ENCODE measurements at places on chromosomes 5 and 9.

- no peak for DNase-seq
Measured at GRCh38 chr9:4678679-4679267, 596 bp upstream of the CDC37L1 start.

DNA sequence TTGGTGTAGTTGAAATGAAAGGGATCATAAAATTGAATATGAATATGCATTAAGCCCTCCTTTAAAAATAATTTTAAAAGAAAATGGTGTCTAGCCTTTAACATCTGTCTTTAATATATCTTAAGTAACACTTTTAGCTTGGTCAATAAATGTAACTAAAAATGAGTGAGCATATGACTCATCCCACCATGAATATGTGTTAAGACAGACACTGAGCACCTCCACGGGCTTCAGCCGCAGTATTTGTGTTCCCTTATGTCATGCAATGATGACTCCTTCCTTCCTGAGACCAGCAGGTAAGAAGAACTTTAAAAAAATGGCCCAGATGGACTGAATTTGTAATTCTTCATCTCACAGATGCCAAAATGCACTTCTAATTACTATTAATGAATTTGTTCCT lies 563.2 kb downstream of the NR2F1-AS1 start:
- DNase-seq, result no peak

DNA sequence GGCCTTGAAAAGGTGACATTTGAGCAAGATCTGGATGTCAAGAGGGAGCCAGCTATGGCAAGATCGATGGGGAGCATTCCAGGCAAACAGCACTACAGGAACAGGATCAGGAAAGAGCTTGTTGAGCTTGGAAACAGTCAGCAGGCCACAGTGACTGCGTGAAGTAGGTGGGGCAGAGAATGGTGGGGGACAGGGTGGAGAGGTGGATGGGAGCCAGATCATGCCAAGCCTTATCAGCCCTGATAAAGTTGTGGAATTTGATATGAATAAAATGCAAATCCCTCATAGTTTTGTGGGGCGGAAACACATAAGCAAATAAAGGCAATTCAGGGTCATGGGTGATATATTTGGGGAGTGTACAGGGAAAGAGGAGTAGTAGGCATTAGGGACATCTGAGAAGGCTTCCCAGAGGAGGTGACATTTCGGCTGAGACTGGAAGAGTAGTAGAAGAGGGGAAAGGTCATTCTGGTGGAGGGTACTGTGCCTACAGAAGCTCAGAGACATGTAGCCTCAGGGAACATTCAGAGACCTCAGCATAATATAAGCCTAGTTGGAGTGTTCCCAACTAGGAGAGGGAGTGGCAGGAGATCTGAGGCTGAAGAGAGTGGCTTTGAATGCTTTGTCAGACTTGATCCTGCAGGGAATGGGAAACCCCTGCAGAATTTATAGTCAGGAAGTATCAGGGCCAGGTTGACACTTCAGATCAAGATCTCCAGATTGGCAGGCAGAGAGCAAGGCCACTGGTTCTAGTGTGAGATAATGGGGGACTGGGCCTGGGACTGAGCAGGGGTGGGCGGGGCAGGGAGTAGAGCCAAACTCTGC lies 9.7 kb upstream of the CYSTM1 start:
- DNase-seq, result no peak

- DNase-seq, result no peak
Measured at GRCh38 chr5:178282391-178282790, 49.8 kb upstream of the PHYKPL start.

GRCh38 chr5:9430306-9430705 lies 115.6 kb downstream of the SEMA5A start:
- DNase-seq, result no peak

DNA sequence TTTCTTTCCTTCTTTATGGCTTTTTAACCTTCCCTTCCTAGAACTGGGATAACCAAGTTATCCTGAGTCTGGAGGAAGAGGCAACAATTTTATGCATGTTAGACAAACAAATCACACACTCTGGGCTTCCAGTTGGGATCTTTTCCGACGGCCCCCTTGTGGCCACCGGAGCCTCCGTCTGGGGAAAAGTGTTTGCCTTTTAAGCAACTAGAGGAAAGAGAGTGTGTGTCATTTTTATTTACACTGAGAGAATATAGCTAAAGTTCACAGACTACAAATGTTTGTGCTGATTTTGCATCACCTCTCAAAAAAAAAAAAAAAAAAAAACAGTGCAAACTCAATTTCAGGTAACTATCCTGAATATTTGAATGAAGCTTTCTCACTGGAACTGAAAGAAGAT lies 126.2 kb downstream of the SEMA6A start:
- no peak for DNase-seq

DNA sequence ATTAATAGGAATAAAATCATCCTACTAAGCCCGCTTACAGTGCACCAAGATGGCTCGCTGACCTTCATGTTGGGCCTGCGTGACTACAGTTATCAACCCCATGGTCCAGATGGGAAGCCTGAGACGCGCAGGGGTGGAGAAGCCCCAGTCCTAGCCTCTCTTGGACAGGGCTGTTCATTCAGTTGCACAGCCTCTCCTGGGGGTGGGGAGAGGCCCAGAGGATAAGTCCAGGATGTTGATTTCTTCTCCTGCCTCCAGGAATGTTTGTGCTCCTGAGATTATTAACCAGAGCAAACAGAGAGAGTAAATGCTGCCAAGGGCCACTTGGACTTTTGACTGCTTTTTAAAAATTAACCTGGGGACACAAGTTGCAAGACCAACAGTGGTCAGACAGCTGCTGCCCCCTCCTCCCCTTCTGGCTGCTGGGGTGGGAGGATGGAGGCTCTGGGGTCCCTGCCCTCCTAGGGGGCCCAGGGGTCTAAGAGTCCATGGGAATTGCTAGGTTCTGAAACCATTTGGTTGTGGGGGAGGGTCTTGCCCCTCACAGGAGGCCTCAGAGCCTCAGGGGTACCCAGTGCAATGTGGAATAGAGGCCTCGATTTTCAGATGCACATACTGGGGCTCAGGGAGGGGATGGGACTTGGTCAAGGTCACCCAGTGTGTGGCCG lies 2.8 kb upstream of the AMBP start:
- DNase-seq, result no peak

- peak; percentile 89 for DNase-seq
Measured at GRCh38 chr9:35604578-35605350, at the start of gene TESK1. Gene TESK1, plus strand, starts transcription at chr9:35605262. Its CDS starts 358 bp downstream, at chr9:35605620.

DNA sequence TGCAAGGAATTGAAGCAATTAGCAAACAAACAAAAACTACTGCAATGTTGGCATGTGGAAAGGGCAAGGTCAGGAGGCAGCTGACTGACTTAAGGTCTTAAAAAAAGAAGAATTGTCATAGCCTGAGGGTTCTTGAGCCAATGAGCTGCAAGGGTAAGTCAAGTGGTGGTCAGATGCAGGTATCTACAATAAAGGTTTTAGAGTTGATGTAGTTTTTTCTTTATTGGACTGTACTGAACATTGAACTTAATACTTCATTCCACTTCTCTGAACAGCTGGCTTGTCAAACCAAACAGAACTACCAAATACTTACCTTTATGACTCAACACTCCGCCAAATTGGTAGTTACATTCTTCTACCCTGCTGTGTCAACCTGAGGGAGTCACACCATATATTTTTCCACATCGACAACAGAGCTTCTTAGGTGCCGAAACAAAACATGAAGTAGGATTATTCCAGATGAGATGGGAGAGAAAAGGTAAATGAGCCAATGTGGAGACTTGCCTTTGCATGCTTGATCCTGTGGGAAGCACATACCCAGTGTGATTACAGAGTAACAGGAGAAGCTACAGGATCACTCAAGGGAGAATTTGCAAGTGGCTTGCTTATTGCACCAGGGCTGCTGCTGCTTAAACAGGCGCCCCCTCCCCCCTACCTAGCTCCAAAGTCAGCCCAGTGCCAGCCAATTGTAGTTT lies 35.3 kb downstream of the EQTN start:
- DNase-seq, result no peak

DNA sequence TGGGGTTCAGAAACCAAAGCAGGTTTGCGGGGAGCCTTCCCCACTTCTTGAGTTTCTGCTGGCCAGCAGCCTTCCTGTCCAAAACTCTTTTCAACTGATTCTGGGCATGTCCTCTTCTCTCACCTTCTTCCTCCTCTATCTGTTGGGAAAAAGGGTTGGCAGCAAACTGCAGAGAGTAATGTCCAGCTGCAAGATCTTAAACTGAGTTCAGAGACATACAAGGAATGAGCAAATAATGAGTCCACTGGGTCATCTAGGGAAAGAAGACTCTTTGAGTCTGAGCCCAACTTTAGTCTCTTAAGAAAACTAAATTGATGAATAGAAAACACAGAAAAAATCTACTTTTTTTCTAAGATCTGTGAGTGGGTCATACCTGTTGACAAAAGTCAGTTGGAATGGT lies 16.5 kb downstream of the ANKDD1B start:
- no peak for DNase-seq

DNA sequence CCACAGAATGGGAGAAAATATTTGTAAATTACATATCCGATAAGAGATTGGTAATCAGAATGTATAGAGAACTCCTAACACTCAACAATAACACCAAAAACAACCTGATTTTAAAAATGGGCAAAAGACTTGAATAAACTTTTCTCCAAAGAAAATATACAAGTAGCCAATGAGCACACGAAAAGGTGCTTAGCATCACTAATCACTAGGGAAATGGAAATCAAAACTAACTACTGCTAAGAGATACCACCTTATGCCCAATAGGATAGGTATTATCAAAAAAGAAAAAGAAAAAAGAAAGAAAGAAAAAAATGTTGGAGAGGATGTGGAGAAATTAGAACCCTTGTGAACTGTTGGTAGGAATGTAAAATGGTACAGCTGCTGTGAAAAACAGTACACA lies 212.1 kb downstream of the TLR4 start:
- no peak for DNase-seq

DNA sequence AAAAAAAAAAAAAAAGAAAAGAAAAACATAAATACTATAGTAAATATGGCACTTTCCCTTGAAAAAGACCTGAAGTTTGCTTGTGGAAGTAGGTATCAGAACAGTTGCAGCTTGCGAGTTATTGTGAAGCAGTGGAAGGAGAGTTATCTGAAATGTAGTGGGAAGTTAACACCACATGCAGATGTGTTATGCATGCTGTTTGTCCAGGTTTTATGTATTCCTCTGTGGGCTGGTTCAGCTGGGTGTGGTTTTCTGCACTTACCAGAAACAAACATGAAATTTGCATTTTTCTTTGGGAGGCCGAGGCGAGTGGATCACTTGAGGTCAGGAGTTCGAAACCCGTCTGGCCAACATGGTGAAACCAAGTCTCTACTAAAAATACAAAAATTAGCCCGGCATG lies 42.1 kb upstream of the CTNNA1 start:
- DNase-seq, result no peak

- no peak for DNase-seq
Measured at GRCh38 chr9:72954431-72955125, 1.7 kb upstream of the ALDH1A1 start.

DNA sequence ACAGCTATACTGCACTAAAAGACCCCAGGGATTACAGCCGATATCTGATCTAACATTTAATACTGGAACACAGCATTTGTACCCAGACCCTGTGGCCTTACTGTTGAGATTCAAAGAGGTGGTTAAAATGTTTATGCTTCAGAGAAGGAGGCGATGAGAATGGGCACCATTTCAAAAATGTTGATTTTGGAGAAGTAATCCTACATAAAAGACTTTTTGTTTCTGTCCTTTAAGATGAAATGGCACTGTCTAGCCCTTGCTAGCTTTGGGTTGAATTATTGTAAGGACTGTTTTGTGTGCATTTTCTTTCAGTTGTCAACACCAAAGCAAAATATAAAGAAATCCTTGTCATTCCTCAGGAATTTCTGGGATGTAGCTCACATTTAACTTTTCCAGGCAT lies 288.5 kb upstream of the ANKH start:
- no peak for DNase-seq

DNA sequence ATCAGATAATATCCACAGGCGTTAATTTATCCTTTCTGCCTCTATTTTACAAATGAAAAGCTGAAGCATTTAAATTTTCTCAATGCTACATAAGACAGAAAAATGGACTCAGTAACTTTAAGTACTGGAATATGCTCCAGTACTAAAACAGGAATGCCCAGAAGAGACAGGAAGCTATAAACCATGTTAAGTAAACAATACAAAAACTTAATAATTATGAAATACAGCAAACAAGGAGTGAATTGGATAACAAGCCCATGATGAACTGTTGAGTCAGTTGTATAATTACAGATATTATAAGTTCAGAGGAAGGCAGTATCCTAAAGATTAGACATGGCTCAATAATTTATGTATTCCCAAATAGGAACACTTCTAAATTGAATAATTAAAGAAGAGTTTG lies 148.5 kb downstream of the CHSY3 start:
- no peak for DNase-seq

- no peak for DNase-seq
Measured at GRCh38 chr9:69452110-69452782, 127.2 kb downstream of the ENTREP1 start.

DNA sequence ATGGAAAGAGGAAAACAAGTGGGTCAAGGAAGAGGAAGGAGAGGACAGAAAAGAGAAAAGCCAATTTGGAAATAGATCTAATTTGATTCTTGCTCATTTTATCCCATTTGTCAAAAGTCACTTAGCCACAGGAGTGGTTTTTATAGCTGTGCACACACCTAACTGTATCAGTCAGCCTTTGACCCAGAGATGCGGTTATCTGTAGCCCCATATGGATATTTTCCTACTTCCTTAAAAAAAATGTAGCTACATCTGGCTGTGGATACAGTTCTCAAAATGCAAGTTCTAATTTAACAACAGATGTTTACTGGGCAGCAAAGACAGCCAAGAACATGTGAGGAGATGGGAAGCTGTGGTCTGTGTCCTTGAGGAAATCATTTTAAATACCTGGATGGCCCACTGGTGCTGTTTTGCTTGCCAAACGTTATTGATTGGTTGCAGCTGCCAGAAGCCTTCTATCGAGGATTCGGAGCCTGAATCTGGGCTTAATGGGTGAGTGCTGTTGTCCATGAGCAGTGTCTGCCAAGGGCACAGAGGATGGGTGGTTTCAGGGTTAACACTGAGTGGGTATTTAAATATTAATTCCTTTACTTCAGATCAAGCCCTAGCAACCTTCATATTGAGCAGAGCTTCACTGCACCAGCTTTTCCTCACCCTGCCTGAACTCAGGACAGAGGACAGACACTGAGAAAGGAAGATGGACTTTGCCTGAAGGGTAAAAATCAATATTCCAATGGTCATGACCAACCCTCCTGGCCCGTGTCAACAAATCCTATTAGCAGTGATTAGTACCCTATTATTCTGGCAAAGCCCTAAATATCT lies 92.2 kb downstream of the APBA1 start:
- DNase-seq, result no peak

DNA sequence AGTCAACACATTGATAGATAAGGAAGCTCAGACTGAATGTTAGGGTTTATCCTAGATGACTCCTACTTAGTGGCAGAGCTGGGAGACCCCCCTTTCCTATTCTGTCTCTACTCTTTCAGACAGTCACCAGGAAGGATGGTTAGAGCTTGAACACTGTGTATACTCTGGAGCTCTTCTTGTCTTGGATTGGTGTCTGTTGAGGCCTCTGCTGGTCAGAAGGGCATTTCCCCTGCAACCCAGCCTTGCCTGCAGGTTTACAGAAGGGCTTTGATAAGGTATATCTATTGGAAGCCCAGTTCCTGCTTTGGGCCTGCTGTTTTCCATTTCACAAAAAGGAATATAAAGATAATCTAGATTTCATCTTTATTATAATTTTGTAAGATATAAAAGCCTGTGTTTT lies 71.8 kb downstream of the KDM4C start:
- DNase-seq, result no peak

- DNase-seq, result no peak
Measured at GRCh38 chr5:179132586-179133355, 72.6 kb downstream of the ZNF354C start.

GRCh38 chr9:112751056-112751795 lies 666 bp downstream of the SNX30 start:
- DNase-seq, result peak; percentile 59

Measured in activated T-cell treated with anti-CD3 and anti-CD28 coated beads, Interleukin-2, amount 50 U/mL, for 24 hours (primary cell).